ENCODE measurements at places on chromosomes 5 and 9.

- no peak for DNase-seq
Observed at GRCh38 chr9:77215874-77216273, 38.5 kb downstream of the VPS13A start.

GRCh38 chr5:13427827-13428557 lies 516.5 kb downstream of the DNAH5 start:
- no peak for DNase-seq

- no peak for DNase-seq
Observed at GRCh38 chr5:65479527-65479926, 2.2 kb downstream of the ADAMTS6 start.

GRCh38 chr5:111749303-111750026 lies 7.5 kb downstream of the NREP start:
- no peak for DNase-seq

- DNase-seq: no peak
Observed at GRCh38 chr9:131892162-131892707, 152.4 kb upstream of the RAPGEF1 start.

- DNase-seq: no peak
Observed at GRCh38 chr5:16345454-16345853, 120.1 kb downstream of the ZNF622 start.

DNA sequence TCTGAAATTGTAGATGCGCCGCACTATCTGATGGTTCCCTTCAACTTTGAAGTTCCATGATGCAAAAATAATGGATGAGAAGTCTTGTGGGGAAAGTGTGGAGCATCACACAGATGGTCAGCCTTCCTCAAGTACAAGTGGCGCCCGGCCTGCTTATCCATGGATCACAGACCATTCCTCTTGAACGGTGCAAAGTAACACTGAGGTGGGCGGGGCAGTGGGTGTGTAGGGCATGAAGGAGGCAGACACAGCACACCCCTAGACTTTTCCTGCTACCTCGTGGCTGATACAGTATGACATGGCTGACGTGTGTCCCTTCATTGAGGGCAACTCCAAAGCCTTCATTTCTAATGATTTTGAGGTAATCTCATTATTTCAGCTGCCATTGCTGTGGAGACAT lies 2.5 kb upstream of the GNG10 start:
- no peak for DNase-seq

DNA sequence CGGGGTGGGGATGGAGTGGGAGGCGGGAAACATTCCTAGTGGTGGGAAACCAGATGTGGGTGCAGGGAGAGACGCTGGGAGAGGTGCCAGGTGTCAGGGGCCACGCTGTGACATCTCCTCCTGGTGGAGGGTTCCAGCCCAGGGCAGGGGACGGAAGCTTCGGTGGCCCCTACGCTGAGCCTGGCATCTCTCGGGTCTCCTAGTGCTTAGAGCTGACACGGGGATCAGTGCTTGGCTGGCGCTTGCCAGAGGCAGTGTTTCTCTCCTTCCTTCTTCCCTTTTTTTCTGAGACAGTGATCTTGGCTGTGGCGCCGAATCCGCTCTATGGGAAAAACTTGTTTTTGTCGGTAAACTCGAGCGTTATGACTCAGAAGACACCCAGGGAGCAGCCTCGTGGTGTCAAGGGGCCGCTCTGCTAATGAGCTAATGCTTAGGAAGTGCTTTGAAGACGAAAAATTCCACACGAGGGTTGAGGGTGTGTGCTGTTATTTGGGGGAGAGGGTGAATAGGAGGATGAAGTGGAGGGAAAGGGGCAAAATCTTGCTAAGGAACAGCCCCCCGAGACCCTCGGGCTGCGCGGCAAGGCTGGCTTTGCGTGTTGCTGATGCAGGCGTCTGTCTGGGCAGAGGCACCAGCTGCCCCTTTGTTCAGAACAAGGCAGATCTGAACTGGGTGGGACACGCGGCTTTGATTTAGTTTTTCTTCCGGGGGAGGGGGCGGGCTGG lies 20.4 kb upstream of the IER5L start:
- DNase-seq: no peak

GRCh38 chr9:115135821-115136778 lies 18.1 kb upstream of the TNC start:
- no peak for DNase-seq

DNA sequence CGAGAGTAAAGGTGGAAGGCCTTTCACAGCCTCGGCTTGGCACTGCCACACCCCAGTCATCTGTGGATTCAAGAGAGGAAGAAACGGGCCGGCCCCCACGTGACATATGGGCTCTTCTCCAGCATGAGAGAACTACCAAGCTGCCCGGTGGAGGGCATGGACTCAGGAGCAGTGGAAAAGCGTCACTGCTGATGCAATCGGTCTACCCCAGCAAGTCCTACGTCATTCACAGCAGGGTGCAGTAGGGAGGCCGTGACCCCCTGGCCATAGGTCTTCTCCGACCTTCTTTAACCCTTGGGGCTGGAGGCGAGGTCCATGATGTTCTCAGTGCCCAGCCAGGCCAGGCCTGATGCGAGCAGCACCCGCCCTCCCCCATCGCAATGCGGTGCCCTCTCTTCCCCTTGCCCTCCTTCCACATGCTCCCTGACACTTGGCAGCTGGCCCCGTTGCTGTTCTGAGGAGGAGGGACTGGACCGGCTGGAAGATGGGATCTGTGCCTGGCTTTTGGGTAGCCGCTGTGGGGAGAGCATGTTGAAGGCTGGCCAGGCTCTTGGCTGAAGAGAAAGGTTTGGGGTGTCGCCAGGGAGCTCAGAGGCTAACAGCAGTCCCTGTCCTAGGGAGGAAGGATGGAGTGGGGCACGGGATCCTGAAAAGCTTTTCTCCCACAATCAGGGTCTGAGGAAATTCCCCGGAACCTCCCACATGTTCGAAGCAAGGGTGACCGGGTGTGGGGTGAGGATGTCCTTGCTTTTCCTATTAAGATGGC lies 89.8 kb downstream of the LIFR start:
- no peak for DNase-seq

- no peak for DNase-seq
Observed at GRCh38 chr9:86347991-86348390, 6.2 kb downstream of the TUT7 start.

DNA sequence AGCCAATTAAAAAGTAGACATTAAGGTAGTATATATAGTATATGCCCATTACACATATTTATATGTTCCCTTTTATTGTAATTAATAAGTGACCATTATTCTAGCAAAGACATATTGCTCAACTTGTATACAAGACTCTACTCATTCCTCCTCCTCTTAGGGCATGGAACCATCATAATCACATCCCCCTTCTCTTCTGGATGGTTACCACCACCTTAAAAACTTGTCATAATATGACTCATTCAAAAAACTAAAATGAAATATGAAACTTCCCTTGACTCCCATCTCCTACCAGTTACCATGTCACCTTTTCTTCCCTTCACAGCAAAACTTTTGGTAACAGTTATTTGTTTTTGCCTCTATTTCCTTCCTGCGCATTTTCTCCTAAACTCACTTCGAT lies 438.7 kb downstream of the KDM4C start:
- no peak for DNase-seq

DNA sequence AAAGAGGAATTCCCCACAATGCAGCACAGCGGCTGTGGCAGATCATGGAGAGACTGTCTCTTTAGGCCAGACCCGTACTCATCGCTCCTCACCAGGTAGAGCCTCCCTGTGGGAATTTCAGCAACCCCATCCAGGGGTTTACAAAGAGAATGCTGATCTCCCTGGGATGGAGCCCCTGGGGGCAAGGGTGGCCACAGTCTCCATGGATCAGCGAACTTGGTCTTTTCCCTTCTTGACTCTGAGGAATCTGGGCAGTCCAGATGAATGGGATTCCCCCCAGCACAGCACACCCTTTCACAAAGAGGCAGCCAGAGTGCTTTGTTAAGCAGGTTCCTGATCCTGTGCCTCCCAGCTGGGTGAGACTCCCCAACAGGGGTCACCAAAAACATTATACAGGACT lies 108.7 kb upstream of the RGMB start:
- no peak for DNase-seq

DNA sequence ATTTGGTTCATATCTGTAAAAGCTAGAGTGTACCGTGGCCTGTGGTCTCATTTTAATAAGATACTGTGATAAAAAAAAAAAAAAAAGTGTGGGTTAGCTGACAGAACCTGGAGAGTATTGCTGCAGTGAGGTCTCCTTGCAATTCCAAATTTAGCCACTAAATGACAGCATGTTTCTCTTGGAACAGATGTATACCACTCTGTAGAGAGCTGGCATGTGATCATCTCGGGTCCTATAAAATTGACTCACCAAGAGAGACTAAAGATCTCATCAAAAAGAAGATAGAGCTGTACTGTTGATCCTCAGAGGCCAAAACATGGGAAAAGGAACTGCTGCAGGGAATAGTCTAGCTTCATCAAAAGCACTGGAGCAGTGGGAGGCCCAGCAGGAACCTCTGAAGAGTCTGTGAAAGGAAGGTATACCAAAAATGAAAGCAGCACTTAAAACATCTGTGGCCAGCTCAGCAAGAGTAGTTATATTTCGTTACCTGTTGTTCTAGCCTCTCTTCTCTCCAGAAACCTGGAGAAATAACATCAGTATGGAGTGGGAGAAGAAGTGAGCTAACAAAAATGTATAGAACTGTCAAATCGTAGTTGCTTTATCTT lies 826.8 kb downstream of the EFNA5 start:
- no peak for DNase-seq

GRCh38 chr5:84393969-84394368 lies 9.3 kb upstream of the EDIL3 start:
- DNase-seq: no peak

DNA sequence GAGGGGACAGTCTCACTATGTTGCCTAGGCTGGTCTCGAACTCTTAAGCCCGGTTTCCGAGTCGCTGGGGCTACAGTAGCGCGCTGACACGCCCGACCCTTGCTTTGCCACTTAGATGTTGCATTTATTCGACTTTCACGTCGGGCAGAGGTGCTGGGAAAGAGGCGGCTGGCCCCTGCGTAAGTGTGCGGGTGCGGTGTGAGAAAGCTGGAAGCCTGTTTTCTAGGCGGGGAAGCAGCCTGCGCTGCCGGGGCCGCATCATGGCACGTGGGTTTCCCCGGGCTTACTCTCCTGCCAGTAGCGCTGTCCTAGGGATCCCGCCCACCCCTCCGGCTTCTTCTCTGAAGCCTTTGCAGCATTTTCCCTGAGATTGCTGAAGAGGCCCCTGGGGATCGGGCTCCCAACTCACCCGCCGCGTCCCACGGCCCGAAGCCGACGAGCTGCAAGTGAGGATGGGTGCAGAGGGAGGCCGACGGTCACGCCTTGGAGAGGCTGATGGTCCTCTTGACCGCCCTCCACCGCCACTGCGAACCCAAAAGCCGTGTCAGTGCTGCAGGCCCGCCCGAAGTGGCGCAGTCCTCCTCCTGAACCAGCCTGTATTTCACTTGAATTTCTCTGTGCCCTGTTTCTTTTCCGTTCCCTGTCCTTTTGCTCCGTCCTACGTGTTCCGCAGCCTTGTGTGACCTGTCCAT lies 5.8 kb upstream of the TRIM41 start:
- DNase-seq: peak; percentile 34
